Stimulated activated CD4-positive, alpha-beta T cell treated with anti-CD3 and anti-CD28 coated beads, Interleukin-15, amount 100 ng/mL, for 1 hour (primary cell): ENCODE measurements at places on chromosomes 1 and 21.

DNA sequence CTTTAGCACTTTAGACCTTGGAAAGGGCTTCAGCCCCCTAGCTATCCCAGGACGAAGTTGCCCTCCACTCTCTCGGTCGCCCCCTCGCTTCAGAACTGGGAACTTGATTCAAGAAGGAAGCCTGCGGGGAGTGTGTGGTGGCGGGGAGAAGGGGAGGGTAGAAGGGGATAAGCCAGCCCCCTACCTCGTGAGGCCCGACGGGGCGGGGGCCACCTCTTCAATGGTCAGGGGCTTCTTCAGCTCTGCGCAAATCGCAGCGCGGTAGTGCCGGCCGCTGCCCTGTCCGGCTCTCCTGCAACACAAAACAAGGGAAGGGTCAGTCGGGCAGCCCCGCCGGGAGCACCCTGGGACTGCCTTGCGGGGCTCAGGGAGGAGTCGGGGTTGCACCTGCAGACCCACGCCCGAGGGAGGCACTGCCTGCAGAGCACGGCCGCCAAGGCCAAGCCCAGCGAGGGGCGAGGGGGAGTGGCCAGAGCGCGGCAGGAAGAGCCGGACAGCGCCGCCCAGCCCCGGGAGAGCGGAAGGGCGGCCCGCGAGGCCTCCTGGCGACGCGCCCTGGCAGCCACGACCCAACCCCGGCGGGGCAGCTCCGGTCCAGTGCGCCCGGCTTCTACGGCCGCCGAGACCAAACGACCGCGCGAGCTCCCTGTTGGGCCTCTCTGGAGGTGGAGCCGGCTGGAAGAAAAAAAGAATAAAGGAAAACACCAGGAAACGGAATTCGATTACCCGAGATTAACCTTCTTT lies 56.2 kb upstream of the RASAL2 start:
- DNase-seq = no peak

- no peak for DNase-seq
Measured at GRCh38 chr1:213541641-213542040, 446.1 kb upstream of the PROX1 start.

DNA sequence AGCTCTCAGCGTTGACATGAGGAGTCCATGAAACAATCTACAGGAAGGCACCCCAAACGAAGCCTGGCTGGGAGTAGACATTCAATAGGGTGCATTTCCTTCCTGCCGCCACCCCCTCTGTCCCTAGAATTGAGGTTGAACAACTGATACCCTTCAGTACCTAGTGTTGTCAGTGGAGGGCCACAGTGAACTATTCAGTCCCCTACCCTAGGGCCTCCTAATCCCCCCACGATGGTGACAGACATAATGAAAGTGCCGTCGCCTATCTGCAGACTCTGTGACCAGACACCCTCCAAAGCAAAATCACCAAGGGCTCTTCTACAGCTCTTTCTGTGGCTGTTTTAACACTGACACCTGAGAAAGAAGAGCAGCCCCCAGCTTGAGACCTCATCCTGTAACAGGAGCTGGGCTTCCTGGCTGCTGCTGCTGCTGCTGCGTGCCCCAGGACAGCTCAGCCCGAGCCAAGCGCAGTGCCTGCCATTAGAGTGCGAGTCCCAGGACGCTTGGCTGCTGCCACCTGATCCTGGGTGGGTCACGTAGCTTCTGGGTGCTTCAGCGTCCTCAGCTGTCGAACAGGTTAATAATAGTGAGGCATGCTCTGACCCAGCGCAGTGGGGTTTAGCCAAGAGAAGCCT lies 183.0 kb downstream of the ZBTB18 start:
- no peak for DNase-seq

DNA sequence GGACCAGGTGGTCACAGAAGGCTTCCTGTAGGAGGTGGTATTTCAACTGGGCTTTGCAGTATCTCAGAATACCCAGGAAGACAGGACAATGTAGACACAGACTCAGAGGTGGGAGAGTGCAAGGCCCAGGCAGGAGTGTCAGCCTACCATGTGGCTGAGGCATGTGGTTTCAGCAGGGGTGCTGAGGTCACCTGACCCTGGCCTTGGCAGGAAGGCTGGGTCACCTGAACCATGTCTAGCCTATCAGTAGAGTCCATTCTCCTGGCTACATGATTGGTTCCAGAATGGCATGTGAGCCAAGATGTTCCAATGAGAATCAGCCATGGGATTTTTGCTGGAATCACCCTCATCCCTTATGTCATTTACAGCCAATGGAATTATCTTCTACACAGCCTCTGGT lies 169.4 kb downstream of the ACTL8 start:
- no peak for DNase-seq

DNA sequence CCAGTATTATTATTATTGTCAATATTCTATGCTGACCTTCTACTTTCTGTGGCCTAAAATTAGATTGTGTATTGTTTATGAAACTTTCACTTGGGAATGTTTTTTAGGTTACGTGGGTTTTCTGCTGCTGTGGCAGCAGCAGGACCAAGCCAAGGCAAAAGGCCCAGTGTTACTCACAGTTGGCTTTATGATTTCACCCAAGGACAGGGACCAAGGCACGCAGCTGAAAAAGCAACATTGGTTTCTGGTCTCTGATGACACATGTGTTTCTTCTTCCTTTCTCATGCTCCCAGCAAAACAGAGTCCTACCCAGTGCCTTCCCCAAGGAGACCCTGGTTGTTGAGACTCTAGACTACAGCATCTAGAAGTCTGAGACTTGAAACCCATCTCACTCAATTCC lies 413.7 kb downstream of the SETD4 start:
- no peak for DNase-seq

DNA sequence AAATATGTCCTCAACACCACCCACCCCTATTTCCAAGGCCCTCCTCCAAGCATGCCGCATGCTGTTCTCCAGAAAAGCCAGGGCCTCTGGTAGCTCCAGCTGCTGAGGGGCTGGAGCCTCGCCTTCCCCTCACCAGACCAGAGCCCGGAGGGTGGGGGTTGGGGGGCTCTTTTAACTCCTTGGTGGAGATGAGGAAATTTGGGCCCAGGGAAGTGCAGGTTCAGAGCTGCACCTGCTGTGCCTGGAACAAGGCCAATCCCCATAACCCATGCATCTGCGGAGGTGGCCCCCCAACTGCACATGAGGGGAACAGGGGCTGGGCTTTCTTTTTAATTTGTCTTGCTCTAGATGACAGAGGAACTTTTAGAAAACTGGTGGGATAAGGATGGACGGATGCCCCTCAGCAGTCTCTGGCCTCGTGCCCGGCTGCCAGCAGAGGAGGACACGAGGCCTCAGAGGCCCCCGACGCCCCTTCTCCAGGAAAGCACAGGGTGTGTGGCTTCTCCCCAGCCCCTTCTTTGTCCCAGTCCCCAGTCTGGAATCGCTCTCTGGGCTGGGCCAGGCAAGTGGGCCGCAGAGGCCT lies 550 bp upstream of the SELENON start:
- no peak for DNase-seq

GRCh38 chr1:27594564-27595510 lies 9.1 kb downstream of the AHDC1 start:
- DNase-seq = no peak

- no peak for DNase-seq
Measured at GRCh38 chr21:19832551-19832950, 1165.7 kb upstream of the NCAM2 start.

DNA sequence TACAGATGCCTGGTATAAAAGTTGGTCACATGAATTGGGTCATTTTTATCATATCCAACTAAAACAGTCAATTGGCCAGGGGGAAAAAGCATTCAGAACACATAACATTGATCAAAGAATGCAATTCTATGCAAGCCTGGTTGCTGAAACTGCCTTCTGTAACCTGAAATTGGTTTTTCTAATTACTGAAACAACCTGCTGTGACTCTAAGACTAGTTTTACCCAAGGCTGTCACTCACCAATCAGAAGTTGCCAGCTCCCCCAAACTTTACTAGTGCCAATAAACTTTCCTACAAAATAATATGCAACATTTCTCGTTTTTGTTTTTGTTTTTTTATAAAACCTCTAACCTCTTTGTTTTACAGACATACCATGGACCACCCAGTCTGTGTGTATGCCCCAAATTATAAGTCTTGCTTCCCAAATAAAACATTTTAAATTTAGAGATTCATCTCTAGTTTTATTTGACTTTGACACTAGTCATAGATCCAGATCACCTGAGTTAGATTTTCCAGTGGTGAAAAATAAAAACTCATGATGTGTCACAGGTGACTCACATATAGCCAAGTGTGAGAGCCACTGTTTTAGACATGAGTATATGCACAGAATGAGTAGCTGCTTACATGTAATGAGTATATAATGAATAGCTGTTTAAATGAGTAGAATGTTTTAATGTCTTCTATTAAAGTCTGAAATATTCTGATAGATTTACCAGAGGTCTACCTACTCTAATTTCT lies 64.2 kb upstream of the CR2 start:
- no peak for DNase-seq

DNA sequence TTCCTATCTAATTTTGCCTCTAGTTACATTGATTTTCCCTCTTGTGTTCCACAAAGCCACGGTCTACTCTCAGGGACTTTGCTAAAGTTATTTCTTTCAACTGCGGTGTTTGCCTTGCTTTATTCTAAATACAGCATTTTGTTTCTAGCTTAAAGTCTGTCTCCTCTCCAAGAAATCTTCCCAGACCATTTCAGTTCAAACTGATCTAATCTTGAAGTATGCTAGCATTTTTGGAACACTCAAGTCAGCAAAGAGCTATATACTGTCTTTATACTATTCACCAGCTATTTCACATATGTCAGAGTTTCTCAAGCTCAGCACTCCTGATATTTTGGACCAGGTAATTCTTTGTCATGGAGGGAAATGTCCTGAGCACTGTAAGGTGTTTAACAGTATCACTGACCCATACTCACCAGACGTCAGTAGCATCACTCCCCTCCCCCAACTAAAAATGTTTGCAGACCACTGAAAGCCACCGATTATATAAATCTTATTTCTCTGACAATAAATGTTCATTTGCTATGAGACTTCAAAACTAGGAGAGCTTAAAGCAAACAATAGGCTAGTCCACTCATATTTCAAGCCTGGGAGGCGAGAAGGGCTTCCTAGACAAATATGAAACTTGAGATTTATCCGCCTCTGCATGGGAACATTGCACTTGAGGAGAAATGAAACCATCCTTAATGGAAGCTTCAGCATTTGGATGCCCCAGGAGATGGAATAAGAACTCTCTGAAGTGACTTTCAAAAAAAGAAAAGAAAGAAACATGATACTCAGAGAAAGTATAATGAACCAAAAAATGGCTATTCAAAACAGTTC lies 81.1 kb downstream of the KIAA0319L start:
- DNase-seq = no peak

GRCh38 chr1:180123463-180123936 lies 31.2 kb upstream of the QSOX1 start:
- DNase-seq = no peak

DNA sequence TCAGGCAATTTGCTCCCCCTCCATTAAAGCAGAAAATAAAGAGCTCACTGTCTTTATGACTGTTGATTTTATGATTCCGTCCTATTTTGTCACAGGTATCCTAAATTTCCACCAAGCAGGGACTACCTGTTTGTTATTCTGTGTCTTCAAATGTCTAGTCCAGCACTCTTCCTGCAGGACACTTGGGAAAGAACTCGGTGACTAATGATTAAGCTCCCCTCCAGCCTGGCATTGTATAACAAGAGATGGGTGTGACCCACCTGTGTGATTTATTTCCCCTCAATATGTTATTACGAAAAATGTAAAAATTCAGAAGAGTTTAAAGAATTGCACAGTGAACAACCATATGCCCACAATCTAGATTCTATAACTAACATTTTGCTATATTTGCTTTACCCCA lies 42.9 kb upstream of the LRRN2 start:
- no peak for DNase-seq

GRCh38 chr1:165994107-165994506 lies 166.7 kb downstream of the UCK2 start:
- DNase-seq = no peak

DNA sequence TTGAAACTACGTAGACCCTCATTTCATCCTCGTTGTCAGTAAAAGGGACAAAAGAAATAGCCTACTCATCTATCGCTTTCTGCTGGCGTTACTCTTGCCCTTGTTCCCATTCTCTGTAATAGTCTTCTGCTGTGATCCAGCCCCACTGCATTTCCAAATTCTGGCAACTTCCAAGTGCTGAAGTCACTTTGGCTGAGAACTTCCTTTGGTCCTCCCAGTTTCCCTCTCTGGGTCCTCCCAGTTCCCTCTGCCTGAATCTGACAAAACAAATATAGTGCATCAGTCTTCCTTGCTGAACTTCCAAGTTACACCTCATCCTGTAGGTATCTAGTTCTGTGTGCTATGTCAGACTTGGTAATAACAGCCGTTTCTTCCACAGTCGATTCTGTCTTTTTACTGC lies 47.0 kb upstream of the PLA2G4A start:
- no peak for DNase-seq

DNA sequence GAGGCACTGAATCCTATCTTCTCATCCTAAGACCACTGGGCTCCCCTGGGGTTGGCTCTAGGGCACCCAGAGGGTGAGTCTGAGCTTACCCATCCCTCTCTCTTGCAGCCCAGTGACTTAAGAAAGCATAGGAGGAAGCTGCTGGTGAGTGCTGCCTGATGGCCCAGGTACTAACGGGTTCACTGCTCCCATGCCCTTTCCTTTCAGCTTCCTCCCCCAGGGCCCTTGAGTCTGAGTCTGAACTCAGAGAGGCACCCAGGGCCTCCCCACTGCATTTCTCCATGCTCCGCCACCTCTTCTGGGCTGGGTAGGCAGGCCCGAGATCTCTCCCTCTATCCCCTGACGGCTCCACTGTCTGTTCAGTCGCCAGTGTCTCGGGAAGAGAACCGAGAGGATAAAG lies 29.7 kb downstream of the PPFIA4 start:
- no peak for DNase-seq

- DNase-seq = no peak
Measured at GRCh38 chr1:176791906-176792305, 328.9 kb downstream of the PAPPA2 start.

GRCh38 chr1:98322966-98323365 lies 338.6 kb upstream of the SNX7 start:
- DNase-seq = no peak

DNA sequence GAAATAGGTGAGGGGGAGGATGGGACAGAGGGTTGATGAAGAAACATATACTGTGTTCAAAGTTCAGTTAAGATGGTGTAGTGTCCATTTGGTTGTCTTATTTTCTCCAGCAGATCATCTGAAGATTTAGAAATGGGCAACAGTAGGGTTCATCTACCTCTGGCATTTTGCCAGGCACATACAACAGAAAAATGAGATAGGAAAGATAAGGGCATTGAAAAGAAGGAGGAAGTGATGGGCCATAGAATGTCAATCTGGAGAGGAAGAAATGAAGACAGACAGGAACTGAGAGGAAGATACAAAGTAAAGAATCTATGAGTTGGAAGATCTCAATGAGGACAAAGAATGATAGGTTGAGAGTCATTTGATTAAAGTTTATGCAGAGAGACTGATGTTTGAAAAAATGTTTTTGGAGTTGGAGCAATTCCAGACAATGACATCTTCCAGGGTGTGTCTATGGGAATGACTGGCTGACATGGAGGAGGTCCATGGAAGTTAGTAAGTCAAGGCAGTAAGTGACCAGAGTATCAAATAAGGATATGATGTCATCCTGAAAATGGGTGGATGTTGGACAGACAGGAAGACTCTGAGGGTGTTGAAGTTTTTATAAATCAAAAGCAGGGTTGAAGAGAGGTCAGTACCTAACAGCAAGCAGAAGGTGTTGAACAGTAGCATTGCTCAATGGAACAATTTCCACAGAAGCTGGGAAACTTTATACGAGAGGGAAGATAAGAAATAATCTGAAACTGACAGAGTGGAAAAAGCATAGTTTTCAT lies 18.7 kb upstream of the CD55 start:
- no peak for DNase-seq

- DNase-seq = no peak
Measured at GRCh38 chr1:110824192-110824591, 48.8 kb upstream of the CD53 start.
